Activated naive CD4-positive, alpha-beta T cell (primary cell): ENCODE measurements at places on chromosomes 3 and 15.

DNA sequence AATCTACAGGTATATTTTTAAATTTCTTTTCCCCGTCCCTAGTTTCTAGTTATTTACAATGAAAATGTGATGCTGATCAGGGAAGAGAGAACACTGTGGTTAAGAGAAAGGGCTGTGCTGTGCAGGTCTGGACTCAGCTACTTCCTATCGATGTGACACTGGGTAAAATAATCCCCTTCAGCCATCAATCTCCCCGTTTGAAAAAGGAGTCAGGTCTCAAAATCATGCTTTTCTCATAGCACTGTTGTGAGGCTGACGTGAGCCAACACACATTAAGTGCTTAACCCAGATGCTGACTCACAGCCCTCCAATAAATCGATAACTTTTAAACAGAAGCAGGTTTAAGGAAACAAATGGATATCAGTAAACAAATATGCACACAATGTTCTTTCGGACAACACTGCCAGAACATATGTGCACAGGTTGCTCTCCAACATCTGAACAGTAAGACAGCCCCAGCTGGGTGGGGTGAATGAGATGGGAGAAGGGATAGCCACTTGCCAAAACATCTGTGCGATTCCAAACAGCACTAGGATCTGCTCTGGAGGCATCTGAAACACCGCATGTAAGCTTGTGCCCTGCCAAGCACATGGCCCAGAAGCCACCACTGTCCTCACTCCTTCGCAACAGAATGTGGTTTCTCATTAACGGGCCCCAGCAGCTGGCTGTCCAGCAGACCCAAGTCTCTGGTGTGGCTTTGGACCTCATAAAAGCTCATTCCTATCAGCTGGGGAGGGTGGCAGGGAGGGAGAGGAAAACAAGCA is 143.2 kb upstream of the PRICKLE2 start:
- DNase-seq, result no peak

DNA sequence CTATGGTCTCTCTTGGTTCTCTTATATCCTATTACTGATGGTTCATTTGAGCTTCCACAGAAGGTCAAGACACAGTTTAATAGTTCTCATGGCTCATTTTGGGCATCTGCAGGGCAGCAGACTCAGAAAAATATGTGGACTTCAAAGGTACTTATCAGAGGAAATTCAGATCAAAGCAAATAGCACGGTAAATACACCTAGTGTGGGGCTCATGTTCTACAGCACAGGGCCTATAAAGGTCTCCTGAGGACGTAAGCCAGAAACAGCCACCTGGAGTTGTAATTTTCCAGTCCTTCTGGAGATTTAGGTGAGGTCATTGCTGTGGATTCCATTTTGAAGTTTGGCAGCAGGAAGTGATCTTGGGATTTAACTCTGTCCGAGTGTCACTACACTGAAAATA is 134.5 kb upstream of the SGO1 start:
- no peak for DNase-seq

GRCh38 chr3:137987723-137988122 is 22.2 kb upstream of the CLDN18 start:
- no peak for DNase-seq

DNA sequence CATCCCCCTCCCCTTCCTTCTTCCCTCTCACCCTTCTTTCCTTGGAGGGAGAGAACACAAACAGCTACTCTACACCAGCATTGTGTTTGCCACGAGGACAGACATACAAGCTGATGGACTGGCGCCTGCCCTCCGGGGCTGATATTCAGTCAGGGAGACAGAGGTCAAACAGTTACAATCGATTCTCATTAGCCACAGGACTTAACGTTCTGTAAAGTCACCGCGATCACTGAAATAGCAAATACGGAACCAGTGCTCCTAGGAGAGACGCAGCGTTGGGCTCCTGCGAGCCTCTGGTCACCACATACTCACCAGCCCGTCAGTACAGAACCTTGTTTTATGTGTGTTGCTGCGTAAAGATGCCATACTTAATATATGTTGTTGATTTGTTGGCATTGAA is 108.8 kb downstream of the LRRK1 start:
- no peak for DNase-seq
